ENCODE measurements at places on chromosomes 12 and 14.

DNA sequence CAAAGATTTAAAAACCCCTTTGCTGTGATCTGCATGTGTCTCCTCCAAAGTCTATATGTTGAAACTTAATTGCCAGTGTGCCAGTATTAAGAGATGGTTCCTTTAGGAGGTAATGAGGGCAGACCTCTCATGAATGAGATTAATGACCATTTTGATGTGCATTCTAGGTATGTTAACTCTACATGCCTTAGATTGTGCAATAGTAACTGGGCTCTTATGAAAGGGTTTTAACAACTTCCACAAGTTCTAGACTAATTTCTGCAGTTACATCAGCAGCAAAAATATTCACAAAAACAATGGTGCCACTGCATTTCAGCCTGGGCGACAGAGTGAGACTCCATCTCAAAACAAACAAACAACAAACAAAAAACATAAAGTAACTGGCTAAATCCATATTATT, 3.8 kb upstream of the TAS2R10 start:
- DNase-seq, result no peak

GRCh38 chr12:124495194-124495983, 72.0 kb downstream of the NCOR2 start:
- DNase-seq, result no peak

GRCh38 chr14:23362200-23362599, 2.8 kb downstream of the EFS start:
- no peak for DNase-seq

DNA sequence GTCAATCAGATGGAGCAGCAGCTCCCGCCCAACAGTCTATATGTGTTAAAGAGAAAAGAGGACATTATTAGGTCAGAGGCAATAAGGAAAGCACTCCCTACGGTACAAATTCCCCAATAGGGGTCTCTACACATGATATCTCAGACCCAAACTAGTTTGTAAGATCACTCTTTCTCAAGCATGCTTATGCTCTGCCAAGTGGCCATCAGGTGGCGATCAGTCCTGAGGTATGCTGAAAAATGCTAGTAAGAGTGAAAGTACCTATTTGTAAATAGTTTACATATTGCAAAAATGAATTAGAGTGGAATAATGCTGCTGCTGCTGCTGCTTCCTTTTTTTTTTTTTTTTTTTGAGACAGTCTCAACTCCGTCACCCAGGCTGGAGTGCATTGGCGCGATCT, 61.0 kb downstream of the CPM start:
- no peak for DNase-seq

DNA sequence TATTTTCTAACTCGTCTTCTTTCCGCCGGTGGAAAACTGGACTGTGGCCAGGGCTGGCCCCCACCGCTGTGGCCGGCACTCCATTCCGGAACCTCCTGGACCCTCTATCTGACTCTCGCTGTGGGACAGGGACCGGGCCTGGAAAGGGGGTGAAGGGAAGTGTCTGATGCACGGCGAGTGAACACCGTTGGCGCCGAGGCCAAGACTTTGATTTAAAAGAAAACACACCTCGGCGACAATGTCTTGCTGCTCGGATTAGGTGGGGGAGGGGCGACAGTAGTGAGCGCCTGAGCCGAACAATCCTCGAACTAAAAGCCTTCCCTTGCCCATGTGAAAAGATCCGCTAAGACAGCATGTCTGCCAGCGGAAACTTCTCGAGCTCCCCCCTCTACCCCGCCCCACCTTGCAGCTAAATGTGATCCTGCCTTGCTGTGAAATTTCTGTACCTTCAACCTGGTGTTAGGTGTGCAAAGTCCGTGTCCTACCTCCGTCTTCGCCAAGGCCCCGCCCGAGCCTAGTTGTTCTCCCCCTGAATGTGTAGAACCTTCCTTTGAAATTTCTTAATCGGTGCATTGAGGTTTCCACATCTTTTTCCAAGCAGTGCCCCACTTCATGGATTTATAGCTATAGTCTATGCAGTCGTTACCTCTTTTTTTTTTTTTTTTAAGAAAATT, 862 bp upstream of the HOTAIR start:
- DNase-seq, result no peak

DNA sequence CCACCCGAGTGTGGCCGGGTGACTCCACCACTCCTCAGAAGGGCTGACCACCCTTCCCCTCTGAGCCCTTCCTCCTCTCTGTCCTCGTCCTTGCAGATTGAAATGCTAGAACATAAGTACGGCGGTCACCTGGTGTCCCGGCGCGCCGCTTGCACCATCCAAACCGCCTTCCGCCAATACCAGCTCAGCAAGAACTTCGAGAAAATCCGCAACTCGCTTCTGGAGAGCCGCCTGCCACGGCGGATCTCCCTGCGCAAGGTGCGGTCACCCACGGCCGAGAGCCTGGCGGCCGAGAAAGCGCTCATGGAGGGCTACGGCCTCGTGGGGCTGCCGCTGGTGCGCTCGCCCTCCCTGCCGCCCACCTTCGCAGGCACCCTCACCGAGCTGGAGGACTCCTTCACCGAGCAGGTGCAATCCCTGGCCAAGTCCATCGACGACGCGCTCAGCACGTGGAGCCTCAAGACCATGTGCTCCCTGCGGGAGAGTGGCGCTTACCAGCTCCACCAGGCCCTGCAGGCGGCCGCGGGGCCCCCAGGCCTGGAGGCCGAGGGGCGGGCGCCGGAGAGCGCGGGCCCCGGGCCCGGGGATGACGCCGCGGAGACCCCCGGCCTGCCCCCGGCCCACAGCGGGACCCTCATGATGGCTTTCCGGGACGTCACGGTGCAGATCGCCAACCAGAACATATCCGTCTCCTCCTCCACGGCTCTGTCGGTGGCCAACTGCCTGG, 71.8 kb downstream of the IQSEC3 start:
- DNase-seq, result no peak

DNA sequence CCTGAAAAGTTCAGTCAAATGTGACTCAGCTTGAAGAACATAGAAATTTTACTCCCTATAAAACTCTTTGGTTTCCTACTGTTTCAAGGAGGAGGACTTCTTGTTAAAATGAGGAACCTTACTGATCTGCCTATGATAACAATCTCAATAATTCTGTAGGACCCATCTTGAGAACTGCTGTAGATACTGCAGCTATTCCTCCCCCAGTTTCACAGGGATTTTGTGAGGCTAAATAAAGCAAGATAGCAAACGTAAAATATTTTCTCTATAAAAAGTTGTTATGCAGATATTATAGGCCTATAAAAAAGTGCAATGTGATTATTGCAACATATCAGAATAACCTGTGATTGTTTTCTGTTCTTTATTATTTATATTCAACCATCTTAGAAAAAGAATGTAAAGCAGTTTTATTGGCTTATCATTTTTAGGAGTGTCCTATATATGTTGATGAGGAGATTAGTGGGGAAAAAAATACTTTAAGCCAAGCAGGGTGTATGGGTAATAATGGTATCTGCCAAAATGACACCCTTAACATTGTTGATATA, 12.1 kb downstream of the CLEC14A start:
- DNase-seq, result no peak

DNA sequence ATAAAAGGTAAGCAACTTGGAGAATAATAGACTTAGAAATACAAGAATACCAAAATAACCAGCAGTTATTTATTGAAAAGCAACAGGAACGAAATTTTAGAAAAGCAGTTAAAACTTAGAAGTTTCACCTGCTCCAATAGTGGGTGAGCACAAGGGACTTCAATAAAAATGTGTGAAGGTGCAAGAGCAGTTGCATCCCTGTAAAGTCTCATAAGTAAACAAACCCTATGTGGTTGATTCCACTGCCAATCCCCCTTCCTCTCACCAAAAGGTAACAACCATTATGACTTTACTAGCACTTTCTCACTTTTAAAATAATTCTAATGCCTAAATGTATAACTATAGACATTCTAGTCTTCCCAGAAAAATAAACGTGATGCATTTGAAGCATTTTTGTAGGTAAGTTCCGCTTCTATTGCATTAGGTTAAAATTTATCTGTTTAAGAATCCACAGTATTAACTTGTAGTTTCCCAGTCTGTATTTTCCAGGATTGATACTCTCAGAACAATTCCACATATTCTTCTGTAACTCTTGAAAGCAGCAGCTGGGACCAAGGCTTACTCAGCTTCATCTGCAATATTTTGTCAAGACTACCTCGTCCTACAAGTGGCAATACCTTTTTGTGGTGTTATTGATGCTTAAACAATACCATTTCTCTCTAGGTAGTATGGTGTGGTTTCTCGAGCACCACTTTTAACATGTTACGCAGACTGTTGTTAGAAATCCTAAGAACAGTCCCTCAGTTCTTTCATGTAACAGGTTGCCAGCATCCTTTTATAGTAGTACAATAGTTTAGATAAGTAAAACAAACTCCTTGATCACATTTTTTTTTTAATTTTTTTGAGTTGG, 32.1 kb downstream of the HNRNPC start:
- DNase-seq, result no peak

DNA sequence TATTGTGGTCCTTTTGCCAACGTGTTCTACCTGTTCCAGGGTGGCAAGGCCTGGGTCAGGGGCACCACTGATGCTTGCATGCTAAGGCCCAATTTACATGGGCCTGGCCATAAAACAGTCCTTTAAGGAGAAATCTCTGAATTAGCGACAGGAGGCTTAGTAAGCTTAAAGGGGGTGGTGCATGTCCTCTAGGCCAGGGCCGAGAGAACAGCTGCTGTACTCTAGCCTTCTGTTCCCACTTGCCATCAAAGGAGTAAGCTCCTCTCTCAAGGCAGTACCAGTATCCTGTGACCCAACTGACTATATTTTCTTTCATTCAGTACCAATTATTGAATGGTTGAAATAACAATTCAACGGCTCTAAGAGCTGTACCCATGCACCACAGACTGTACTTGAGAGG, 67.7 kb upstream of the ZDHHC17 start:
- DNase-seq, result no peak

GRCh38 chr12:93098077-93098476, 169.0 kb upstream of the EEA1 start:
- DNase-seq, result peak; percentile 57

DNA sequence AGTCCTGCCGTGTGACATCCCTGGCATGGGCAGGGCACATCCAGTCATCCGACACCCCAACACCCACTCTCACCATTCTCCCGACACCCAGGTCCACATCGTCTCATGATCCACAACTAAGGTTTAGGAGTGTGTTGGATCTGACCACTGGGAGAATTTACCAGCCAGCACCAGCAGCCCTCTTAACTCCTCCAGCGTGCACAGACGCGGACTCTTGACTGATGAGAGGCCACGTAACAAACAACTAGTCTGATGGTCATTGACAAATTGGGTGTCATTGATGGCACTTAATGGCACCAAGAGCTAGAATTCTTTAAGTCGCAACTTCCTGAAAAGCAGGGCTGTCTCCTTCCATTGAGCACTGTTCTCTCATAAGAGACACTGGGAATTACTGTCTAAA, 203.0 kb upstream of the SFSWAP start:
- no peak for DNase-seq

- no peak for DNase-seq
Observed at GRCh38 chr12:2183556-2184541, 131.1 kb downstream of the CACNA1C start.

DNA sequence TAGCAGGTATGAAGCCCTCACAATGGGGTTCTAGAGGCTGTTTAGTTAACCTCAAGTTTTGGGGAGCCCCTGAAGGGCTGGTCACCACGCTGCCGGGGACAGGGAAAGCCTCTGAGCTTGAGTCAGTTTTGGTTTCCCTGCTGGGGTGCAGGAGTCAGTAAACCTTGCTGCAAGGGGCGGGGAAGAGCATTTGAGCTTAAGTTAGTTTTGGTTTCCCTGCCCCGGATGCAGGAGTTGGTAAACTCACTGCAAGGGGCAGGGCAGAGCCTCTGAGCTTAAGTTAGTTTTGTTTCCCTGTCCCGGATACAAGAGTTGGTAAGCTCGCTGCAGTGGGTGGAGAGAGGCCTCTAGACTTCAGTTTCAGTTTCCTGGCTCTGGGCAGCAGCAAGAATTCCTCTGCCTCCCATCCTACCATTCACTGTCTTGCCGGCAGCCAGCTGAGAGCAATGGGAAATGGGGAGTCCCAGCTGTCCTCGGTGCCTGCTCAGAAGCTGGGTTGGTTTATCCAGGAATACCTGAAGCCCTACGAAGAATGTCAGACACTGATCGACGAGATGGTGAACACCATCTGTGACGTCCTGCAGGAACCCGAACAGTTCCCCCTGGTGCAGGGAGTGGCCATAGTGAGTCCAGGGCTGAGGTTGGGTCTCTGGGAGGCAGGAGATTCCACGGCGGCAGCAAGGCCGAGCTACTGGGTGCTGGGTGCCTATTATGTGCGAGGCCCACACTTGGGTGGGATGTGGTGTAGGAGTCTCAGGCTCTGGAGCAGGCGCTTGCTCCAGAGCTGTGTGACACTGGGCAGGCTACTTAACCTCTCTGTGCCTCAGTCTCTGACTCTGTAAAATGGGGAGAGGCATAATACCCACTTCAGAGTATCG, at the start of gene OAS2:
Gene OAS2, plus strand, starts transcription at position 357 of the 878 bp plus-strand sequence. Its CDS starts 90 bp downstream, at position 447.
- peak; percentile 68 for DNase-seq

DNA sequence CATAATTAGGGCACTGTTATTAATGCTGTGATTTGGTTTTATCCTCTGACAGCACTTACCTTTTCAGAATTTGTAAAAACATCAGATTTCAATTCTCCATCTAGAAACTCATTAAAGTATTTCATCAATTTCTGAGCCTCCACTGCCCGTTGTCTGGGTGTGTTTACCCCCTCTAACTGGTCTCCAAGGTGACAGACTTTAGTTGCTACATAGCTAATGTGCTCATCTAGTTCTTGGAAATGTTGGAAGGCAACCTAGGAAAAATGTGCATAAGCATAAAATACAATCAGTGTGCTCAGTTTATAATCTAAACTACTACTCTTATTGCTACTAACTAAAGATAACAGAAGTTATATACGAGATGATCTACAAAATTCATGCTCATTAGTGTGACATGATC, 24.6 kb downstream of the EXOC5 start:
- DNase-seq, result no peak

- no peak for DNase-seq
Observed at GRCh38 chr12:62622177-62622576, 155.6 kb downstream of the MON2 start.

DNA sequence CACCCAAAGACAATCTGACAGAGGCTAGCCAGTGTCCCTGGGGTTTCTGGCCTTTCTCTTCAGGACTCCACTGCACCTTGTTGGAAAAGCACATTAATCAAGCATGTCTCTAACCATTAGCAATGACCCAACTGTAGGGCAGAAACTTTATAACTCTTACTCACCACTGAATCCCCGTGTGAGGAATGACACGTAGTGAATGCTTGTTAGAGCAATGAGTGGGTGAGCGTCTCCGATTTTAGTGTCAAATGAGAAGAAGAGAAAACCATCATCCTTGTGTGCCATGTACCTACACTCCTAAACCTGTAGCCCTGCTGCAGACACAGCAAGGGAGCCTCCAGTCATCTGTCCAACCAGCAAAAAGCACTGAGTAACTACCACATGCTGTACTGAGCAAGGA, 56.5 kb upstream of the GPR68 start:
- DNase-seq, result no peak

- DNase-seq, result no peak
Observed at GRCh38 chr12:128861226-128862016, 8.1 kb downstream of the GLT1D1 start.

- no peak for DNase-seq
Observed at GRCh38 chr12:4024701-4025100, 151.5 kb upstream of the PARP11 start.

DNA sequence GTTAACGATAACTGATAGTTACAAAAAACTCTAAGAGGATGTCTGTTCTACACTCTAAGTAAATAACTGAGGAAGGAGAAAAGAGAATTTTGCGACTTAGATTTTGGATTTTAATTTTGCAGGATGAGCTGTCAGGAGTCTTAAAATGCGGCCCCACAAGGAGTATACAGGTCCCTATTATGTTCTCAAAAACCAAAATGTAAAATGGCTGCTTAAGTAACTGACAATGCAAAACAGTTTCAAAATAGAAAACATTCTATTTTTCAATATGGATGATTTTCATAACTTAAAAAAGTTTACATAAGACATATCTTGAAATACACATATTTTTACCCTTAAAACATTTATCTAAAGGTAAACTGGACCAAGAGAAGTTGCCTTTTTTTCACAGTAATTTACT, 2.6 kb downstream of the CD69 start:
- DNase-seq, result no peak

Data from T follicular helper cell (primary cell).